ENCODE measurements at places on chromosomes 12 and 14. TPM values are rescaled to one million over a fixed set of nuclear protein-coding genes. Genes with fewer than 3 reads are reported as not detected.

Gene LRRC10
- total RNA-seq: not detected

Gene THTPA
- total RNA-seq: 23.6 TPM

Gene KRT74
- total RNA-seq: not detected

Gene RPL10L
- not detected for total RNA-seq

Gene BMP4
- total RNA-seq: 3.0 TPM

Gene VWF
- total RNA-seq: 0.15 TPM

Gene CRIP2
- total RNA-seq: 126 TPM

Gene ENDOU
- total RNA-seq: 0.13 TPM

Gene SERPINA10
- total RNA-seq: not detected

Gene RILPL2
- 7.1 TPM for total RNA-seq
